ENCODE measurements at places on chromosomes 2 and 18.

DNA sequence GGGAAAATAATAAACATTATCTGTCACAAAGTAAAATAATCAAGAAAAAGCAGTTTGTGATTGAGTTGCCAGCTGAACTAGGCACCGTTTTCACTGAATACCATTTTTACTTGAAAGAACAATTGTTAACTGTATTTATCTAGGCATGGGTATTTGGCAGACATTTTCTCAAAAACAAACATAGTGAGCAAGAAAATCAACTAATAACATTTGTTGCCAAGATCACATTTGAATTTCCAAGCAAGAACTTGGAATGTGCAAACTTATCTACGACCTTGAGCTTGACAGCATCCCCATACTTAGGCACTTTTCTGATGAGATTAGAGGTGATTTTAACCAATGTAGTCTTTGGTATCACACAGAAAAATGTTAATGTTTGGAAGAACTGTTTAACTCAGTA is 16.7 kb downstream of the SS18 start:
- no peak for DNase-seq

DNA sequence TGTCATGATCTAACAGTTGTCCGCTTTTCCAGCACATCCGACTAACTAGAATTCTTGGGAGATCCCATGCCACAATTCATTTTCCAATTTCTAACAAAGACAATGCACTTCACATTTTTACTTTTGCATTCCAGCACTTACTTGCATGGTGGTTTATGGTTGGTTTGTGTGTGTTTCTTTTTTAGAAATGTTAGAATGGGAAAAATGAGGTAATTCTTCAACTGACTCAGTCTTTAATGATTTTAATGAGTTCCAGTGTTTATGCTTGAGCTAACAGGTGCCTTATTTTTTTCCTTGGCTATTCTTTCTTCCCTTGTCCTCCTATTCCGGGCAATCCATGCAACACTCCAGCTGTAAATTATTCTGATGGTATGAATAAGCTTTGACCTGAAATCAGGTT is 46.4 kb downstream of the SLC8A1 start:
- DNase-seq, result no peak

DNA sequence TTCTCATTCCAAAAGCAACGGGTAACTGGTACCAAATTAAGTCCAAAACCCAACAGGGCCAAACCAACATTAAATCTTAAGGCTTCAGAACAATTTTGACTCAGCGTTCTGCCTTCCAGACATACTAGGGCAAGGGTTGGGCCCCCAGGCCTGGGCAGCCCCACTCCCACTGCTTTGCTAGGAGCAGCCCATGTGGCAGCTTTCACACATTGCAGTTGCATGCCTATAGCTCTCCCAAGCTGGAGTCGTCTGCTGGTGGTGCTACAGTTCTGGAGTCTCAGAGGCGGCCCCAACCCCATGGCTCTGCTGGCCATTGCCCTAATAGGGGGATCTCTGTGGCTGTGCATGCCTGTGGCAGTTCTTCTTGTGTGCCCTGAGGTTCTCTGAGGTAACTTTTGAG is 37.6 kb upstream of the CD226 start:
- no peak for DNase-seq

DNA sequence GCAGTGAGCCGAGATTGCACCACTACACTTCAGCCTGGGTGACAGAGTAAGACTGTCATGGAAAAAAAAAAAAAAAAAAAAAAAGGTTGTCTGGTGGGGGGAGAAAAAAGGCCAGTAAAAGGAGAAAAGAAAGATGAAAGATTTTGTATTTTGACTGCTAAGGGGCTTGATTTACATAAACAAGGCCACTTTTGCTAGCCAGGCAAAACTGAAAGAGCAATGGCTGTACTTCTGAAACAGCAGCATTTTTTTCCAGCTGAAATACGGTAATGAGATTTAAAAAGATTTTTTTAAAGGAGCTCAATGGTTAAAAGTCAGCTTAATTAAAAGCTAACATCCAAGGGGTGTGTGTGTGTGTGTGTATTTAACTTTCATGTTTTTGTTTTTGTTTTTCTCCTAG is 11.3 kb upstream of the OXER1 start:
- DNase-seq, result no peak

GRCh38 chr2:112626604-112627059 is 19.1 kb upstream of the SLC20A1 start:
- peak; percentile 57 for DNase-seq

DNA sequence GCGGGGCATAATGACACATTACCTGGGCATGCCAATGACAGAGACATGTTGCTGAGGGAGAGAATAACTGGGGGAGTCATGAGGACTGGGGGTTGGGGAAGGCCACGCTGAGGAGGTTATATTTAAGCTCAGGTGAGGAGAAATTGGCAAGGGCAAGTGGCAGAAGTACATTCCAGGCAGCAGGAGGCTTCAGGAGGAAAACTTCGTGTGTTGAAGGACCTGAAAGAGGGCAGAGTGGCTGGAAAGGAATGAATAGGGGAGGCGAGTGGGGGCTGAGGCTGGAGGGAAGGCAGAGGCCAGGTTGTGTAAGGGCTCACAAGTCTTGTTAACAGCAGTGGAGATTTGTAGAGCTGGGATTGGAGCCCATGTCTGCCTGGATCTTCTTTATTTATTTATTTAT is 166.3 kb downstream of the RAPGEF4 start:
- DNase-seq, result no peak

- DNase-seq, result no peak
These were observed 375.7 kb downstream of the EIPR1 start for GRCh38 chr2:3001615-3002560.

All from right forelimb (tissue), 1 donor.